ENCODE measurements at places on chromosomes 2 and 18.

GRCh38 chr2:155250800-155251199, 552.3 kb downstream of the KCNJ3 start:
- no peak for DNase-seq

DNA sequence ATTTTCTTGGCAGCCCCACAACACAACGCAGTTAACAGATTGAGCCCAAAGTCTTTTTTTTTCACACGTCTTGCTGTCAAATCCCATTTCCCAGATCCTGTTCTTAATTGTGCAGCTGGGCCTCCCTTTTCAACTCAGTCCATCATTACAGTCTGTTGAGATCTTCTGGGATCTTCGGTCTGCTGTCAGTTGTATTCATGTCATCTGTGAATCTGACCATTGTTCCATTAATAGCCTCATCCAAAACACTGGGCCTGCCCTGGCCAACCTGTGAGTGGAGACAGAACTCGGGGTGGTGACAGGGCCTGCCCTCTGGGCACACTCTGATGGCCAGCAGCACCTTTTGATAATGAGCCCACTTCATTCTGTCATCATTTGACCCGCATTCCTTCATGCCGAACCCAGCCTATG, 39.7 kb upstream of the SEMA4C start:
- DNase-seq, result no peak

DNA sequence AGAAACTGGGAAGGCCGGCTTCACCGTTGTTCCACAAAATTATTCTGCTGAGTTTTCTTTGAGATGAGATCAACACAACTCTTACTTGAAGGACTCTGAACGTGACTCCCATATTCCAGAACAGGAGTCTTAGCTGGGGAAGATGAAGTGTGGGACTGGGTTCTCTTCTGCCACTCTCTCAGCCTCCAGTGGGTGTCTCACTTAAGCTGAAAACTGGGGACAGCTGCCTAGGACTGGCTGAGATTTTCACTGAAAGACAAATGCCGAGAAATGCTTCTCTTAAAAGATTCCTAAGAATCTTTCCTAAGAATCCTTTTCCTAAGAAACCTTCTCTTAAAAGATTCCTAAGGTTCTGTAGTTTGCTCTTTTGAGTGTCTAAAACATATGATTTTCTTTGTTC, 156.6 kb upstream of the LHCGR start:
- DNase-seq, result no peak

DNA sequence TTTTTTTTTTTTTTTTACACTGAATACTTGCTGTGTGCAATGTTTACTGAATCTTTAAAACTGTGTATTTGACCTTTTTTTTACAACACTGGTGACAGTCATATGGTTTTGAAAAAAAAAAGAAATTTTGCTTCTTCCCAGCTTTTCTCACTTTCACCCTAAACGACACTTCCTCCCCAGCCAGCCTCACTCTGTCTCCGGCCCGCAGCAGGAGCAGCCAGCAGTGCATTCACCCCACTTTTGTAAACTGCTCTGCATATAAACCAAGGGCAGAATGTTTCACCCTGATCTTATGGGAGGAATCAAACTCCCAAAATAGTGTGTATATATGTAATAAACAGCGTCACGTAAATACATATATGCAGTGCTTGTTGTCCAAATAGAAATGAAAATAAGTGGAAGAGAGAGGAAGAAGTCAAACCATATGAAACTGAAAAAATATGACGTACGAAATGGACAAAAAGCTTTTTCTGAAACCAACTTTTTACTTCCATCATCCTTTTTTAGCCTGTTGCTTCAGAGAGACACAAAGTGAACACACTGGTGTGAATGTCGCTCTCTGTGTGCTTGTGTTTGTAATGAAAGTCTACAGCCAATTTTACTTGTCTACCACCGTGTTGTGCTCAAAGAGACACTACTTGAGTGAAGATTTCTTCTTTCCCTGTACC, 54.2 kb downstream of the ZCCHC2 start:
- no peak for DNase-seq

DNA sequence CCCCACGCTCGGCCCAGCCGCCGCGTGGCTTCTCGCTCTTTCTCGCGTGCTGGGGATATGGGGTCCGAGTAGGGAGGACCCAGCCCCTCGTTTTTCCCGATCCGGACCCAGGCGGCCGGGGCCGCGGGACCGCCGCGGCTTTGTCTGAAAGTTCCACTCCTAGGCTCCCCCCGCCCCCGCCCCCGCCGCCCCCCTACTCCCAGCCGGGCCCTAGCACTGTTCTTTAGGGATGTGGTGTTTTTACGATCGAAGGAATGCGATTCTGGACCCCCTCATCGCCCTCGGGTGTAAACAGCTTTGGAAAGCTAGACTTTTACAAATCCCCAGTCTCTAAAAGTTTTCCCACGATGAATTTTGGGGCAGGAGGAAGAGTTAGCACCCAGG, 819 bp downstream of the TGIF1 start:
- DNase-seq, result no peak

DNA sequence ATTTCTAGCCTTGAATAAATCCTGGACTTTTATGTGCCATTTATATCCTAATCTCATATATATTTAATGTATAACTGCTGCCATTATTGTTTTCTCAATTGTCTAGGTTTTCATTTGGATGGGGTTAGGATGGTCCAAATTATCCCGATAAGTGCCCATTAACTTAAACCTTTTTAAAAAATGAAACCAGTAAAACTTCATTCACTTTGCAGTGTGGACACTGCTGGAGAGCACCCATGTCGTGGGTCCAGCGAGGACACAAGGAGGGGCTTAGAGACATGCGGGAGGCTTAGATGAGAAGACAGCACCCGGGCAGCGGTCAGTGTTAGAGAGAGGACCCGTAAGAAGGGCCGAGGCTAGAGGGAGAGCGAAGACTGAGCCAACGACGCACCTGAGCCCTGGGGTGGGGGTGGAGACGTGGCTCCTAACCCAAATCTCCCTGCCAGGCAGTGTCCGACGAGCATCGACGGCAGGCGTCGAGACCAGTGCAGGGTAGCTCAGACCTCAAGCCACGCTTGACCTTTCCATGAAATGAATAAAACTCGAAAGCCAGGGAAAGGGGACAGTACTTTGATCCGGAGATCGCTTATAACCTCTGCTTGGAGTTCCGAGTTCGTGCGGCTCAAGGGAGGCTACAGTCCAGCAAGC, 9.0 kb upstream of the EN1 start:
- no peak for DNase-seq

- no peak for DNase-seq
These were observed 27.5 kb downstream of the INHBB start for GRCh38 chr2:120373424-120373823.

DNA sequence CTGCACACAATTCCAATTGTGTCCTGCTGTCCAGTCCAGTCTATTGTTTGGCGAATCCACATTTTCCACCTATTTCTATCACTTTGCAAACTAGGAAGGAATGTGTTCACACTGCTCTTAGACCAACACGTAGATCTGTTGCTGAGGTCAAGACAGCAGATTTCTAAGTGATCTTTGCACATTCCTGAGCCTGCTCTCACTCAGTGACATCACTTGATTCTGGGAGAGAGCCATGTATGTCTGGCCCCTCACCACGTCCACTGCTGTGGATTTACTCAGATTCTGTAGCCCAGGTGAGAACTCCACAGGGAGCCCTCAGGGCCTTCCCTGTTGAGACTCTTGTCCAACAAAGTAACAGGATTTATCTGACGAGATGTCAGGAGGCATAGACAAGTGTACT, 317.2 kb downstream of the TSN start:
- no peak for DNase-seq

DNA sequence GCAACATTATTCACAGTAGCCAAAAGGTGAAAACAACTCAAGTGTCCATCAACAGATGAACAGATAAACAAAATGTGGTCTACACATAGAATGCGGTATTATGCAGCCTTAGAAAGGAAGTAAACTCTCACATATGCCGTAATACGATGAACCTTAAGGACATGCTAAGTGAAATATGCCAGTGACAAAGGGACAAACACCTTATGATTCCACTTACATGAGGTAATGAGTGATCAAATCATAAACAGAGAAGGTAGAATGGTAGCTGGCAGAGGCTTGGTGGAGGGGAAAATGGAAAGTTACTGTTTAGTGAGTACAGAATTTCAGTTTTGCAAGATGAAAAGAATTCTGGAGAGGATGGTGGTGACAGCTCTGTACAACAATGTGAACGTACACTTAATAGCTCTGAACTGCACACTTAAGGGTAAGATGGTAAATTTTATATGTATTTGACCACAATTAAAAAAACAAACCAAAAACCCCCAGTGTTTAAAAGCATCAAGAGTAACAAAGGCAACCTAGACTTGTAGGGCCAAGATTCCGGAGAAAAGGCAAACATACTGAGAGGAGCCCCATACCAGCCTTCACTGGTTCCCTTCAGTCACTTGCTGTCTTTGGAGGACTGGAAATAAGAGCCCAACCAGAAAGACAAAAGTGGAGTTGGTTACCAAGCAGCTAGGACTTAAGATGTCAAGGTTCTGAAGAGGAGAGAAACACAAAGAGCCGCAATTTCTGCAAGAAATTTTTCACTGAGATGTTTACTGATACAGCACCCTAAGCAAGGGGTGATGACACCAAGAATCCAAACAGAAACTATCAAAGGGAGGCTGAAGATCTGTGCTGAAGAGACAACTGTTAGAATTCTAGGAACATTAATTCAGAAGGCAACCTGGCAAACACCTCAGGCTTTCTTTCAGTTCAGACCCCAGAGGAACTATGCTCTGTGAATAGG, 61.3 kb downstream of the CUL3 start:
- DNase-seq, result no peak

- no peak for DNase-seq
These were observed 112.4 kb upstream of the SLC66A3 start for GRCh38 chr2:11042841-11043240.

DNA sequence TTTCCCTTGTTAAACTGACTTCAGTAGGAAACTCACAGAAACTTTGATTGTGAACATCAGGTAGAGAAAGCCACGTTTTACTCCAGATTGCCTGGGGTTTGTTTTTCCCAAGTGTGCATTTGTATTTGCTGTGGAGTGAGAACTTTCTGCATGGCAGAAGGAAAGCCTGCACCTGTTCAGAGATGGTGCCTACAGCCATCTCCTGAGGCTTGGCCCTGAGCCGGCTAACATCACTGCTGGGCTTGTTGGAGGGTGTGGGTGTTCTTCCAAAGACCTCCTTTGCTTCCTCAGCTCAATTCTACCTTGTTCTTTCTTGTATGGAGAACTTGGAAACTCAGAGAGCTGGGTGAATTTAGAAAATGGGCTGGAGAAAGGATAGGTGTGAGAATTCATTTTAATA, 16.1 kb downstream of the KCNS3 start:
- no peak for DNase-seq

DNA sequence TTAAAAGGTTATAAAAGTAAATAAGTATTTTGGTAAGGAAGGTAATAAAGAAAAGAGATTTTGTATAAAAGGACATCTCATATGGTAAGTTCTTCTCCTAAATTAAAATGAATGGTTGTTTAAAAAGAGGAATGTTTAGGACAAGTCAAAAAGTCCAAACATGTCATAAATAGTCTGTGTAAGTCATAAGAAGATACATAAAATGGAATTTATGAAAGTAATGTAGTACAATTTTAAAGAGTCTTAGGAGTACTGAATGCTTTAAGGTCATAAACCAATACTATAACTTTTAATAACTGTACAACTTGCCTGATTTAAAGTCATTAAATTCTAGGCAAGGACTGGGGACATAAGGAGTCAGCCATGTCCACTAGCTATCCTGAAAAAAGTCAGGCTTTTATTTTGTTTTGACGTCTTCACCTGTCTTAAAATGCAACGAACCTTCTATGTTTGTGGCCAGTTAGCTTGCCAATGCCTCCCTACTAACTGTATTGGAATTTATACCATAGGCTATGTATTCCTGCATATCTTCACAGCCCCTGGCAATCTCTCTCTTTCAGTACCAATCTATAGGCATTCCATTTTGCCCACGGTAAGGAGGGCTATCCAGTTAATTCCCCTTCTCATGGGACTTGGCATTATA, 312.3 kb upstream of the LRRTM4 start:
- no peak for DNase-seq

DNA sequence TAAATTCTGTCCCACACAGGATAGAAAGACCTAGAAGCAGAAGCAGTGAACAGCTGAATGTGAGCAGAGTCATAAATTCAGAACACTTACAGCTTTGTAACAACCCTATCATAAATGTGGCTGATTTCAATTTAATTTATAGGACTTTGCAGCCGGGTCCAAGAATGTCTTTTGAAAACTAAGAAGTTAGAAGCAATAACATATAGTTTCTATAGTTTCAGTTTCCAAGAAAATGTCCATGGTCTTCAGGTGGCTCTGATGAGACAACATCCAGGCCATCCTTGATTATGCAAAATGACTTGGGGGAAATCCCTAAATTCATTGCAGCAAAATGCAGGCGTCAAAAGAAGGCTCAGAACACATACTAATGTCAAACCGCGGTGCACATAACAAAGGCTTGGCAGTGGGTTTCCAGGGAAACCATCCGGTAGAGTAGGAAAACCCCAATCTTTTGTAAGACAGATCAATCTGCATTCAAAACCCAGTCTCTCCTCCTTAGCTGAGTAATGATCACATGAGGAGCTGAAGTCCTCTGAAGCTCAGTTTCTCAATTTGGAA, 442.2 kb upstream of the ID2 start:
- no peak for DNase-seq

GRCh38 chr2:20072436-20073158, 21.2 kb upstream of the LAPTM4A start:
- no peak for DNase-seq

DNA sequence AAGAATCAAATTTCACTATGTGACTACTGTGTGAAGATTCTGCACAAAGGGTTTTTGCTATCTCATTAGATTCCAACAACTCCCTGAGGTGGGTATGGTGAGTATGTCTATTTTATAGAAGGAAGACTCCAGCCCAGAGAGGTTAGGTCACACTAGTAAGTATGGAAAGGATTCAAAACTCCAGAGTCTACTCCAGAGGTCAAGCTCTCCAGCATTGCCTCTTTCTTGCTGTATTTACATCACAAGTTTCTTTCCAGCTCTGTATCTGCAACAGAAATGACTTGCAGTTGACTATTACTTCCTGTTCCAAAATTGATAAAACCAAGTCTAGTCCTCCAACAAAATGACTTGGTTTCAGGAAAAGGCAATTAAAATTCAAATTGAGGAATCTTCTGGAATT, 2.1 kb downstream of the COL4A4 start:
- DNase-seq, result no peak

Data from stimulated activated CD8-positive, alpha-beta memory T cell treated with anti-CD3 and anti-CD28 coated beads, Interleukin-4, amount 100 ng/mL, for 4 hours (primary cell).